ENCODE measurements at places on chromosomes 5 and 9.

- H3K4me3 ChIP-seq: no peak overlapping the region
- H3K36me3 ChIP-seq: no peaks in the 10 kb centered on the region
Observed at GRCh38 chr5:8685704-8686103, 816.8 kb downstream of the MTRR start.

- H3K4me1 ChIP-seq: no peaks in the 10 kb centered on the region
- H3K27ac ChIP-seq: no peak overlapping the region
- H3K4me3 ChIP-seq: no peak overlapping the region
- no peak for DNase-seq
Observed at GRCh38 chr9:84239343-84239742, 101.2 kb downstream of the SLC28A3 start.

- peaks cover 2% of the 10 kb centered on the region for H3K36me3 ChIP-seq
- no peak overlapping the region for H3K4me3 ChIP-seq
- no peak overlapping the region for H3K27ac ChIP-seq
- DNase-seq: no peak
Observed at GRCh38 chr9:136187683-136188586, 17.0 kb downstream of the LHX3 start.

DNA sequence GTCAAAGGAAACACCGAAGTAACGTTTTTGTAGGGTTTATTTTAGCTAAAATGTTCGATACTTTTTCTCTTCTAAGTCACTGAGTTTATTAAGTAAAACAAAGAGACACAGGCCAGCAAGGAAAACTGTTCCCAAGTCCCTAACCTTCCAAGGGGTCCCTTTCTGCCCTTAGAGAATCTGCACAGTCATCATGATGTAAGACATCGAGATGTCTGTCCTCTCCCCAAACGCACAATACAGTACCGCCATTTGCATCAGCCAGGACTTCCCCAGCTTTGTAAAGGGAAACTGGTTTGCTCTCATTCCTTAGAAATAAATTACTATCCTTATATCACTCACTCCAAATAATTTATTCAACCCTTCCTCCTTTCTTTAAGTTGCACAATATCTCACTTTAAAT is 89.3 kb downstream of the MARCHF11 start:
- peaks cover 8% of the 10 kb centered on the region for H3K36me3 ChIP-seq
- no peak for DNase-seq
- no peaks in the 10 kb centered on the region for H3K27me3 ChIP-seq
- no peaks in the 10 kb centered on the region for H3K4me1 ChIP-seq
- no peak overlapping the region for H3K4me3 ChIP-seq
- no peak overlapping the region for H3K27ac ChIP-seq

- no peak overlapping the region for H3K27ac ChIP-seq
- H3K27me3 ChIP-seq: peaks cover 70% of the 10 kb centered on the region
- H3K4me1 ChIP-seq: no peaks in the 10 kb centered on the region
Observed at GRCh38 chr9:34927061-34927460, 31.0 kb upstream of the PHF24 start.

DNA sequence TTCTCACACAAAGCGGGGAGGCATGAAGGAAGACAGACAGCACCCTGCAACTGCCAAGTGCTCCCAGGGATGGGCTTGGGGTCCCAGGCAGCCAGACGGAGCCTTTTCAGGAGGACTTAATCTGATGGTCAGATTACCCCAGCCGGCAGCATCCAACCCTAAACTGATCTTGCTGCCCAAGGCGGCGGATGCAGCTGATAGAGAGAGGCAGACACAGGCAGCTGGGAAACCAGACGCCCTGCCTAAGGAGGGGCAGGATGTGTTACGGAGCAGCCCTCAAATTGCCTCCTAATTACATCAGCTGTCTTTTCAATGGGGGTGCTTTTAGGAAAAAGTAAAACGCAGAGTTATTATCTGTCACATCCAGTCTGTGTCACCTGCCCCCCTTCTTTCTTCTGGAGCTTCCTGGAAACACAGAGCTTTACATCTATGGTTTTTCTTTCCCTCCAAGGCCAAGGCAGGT is 190.9 kb upstream of the PANK3 start:
- H3K27ac ChIP-seq: no peak overlapping the region
- no peak for DNase-seq
- H3K27me3 ChIP-seq: peaks cover 5% of the 10 kb centered on the region
- no peaks in the 10 kb centered on the region for H3K4me1 ChIP-seq
- H3K36me3 ChIP-seq: no peaks in the 10 kb centered on the region

DNA sequence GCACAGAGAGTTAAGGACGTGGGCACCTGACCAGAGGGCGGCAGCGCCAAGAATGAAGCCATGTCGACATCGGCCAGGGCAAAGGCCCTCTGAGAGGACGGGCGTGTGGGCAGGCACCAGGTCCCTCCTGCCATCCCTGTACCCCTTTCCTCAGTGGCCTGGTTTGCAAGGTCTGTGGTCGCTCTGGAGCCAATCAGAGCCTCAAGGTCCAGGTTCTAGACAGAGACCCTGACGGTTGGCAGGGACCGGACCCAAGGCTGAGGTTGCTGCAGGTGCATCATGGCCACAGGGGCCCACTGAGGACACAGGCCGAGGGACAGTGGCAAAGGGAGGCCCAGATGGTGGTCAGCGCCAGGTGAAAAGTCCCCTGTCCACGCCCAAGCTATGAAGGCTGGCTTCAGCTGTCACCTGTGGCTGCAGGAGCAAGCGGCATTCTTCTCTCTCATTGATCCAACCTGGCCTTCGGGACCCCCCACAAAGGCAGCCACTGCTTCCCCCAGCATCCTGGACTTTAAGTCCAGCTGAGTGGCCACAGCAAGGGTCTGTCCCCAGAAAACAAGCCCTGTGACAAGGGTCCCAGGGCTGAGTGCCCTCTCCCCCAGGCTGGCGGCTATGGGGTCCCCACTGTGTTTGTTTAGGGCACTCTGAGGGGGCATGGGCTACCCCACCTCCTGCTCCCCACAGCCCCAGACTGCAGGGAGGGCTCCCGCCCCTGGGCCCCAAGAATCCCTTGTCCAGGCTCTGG is 48.9 kb downstream of the VAV2 start:
- DNase-seq: no peak
- peaks cover 2% of the 10 kb centered on the region for H3K36me3 ChIP-seq
- no peaks in the 10 kb centered on the region for H3K27me3 ChIP-seq
- H3K4me1 ChIP-seq: no peaks in the 10 kb centered on the region

DNA sequence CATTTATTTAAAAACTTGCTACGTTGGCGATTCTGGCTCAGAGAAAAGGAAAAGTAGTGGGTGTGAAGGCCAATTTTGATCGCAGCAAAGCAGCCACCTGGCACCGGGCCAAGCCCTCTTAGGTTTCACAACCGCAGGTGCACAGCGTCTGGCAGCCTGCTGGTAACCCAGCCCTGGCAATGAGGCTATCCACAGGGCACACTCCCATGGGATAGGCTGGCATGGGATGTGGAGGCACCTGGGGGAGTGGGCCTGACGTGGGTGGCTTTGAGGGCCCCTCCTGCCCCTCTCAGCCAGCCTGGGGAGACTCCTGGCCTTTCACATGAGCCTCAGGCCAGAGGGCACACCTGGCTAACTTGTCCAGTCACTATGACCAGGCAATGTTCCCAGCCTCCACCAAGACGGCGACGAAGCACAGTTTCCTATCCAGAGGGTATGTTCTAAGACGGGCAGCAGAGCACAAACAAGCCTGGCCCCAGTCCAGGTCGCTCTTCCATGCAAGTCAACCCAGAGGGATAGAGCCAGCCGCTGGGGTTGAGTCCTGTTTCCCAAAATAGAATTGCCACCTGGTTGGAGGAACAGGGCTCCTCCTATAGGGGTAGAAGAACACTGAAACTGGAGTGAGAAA is 19.0 kb downstream of the CMBL start:
- peaks cover 26% of the 10 kb centered on the region for H3K27me3 ChIP-seq
- peaks cover 3% of the 10 kb centered on the region for H3K4me1 ChIP-seq
- no peak overlapping the region for H3K4me3 ChIP-seq
- DNase-seq: peak; percentile 11
- H3K36me3 ChIP-seq: peaks cover 2% of the 10 kb centered on the region

GRCh38 chr5:8919096-8919495 is 626.8 kb downstream of the SEMA5A start:
- H3K4me1 ChIP-seq: no peaks in the 10 kb centered on the region
- H3K27me3 ChIP-seq: no peaks in the 10 kb centered on the region

DNA sequence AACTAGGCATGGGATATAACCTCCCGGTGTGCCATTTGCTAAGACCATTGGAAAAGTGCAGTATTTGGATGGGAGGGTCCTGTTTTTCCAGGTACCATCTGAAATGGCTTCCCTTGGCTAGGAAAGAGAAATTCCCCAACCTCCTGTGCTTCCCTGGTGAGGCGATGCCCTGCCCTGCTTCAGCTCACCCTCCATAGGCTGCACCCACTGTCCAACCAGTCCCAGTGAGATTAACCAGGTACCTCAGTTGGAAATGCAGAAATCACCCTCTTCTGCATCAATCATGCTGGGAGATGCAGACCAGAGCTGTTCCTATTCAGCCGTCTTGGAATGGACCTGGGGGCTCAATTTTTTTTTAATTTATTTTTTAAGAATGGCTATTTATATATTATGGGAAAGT is 254.8 kb downstream of the SGCD start:
- H3K4me1 ChIP-seq: no peaks in the 10 kb centered on the region
- no peak overlapping the region for H3K27ac ChIP-seq
- peaks cover 52% of the 10 kb centered on the region for H3K27me3 ChIP-seq
- no peaks in the 10 kb centered on the region for H3K36me3 ChIP-seq
- H3K4me3 ChIP-seq: no peak overlapping the region

- H3K27me3 ChIP-seq: no peaks in the 10 kb centered on the region
- no peak overlapping the region for H3K4me3 ChIP-seq
- no peaks in the 10 kb centered on the region for H3K36me3 ChIP-seq
- no peaks in the 10 kb centered on the region for H3K4me1 ChIP-seq
Observed at GRCh38 chr5:58670582-58670981, 87.7 kb downstream of the RAB3C start.

DNA sequence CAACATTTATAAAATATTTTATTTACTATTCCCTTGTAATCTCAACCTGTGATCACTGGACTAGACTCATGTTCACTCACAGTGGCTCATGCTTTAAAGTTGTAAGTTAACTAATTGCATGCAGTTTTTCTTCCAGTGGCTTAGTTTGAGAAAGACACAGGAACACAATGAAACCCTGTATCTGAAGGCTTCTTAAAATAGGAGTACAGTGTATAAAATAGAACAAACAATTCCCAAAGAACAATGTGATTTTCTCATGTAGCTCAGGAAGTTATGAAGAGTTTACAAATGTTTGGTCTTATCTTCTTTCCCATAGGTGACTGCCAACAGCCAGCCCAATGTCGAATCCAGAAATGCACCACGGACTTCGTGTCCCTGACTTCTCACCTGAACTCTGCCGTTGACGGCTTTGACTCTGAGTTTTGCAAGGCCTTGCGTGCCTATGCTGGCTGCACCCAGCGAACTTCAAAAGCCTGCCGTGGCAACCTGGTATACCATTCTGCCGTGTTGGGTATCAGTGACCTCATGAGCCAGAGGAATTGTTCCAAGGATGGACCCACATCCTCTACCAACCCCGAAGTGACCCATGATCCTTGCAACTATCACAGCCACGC is 5.9 kb downstream of the RGMB start:
- H3K4me1 ChIP-seq: peaks cover 8% of the 10 kb centered on the region
- no peak for DNase-seq
- H3K27me3 ChIP-seq: peaks cover 50% of the 10 kb centered on the region
- H3K27ac ChIP-seq: no peak overlapping the region

GRCh38 chr5:7494481-7495130 is 98.7 kb downstream of the ADCY2 start:
- no peak overlapping the region for H3K27ac ChIP-seq
- H3K27me3 ChIP-seq: no peaks in the 10 kb centered on the region
- H3K4me1 ChIP-seq: no peaks in the 10 kb centered on the region
- DNase-seq: no peak

- no peaks in the 10 kb centered on the region for H3K4me1 ChIP-seq
- no peak overlapping the region for H3K27ac ChIP-seq
- no peaks in the 10 kb centered on the region for H3K36me3 ChIP-seq
- H3K27me3 ChIP-seq: peaks cover 25% of the 10 kb centered on the region
- DNase-seq: no peak
Observed at GRCh38 chr9:105392531-105392930, 55.3 kb upstream of the FSD1L start.
